ENCODE measurements at places on chromosomes 5 and 9.

- DNase-seq, result no peak
Measured at GRCh38 chr5:94310833-94311232, 307.6 kb downstream of the KIAA0825 start.

DNA sequence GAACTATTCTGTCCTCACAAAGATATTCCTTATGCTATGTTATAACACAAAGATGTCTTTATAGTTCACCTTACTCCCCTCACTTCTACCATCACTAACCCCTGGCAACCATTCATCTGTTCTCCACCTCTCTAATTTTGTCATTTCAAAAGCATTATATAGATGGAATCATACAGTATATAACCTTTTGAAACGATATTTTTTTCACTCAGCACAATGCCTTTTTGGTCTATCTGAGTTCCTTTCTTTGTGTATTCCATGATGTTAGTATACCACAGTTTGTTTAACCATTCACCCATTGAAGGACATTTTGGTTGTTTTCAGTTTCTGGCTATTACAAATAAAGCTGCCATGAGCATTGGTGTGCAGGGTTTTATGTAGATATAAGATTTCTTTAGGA is 35.8 kb upstream of the STOM start:
- no peak for DNase-seq

GRCh38 chr5:146249801-146250200 is 46.4 kb downstream of the RBM27 start:
- no peak for DNase-seq

DNA sequence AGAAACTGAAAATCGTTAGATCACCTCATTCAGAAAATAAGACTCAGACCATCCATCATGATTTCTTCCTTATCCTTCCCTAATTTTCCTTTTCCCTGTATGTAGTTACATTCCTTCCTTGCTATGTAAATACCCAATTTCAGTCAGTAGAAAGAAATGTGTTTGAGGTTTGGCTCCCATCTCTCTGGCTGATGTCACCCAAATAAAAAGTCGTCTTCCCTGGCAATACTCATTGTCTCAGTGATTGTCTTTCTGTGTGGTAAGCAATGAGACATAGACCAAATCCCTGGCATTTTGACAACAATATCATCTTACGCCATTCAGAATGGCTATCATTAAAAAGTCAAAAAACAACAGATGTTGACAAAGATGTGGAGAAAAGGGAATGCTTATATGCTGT is 303.9 kb upstream of the EDIL3 start:
- DNase-seq, result no peak

DNA sequence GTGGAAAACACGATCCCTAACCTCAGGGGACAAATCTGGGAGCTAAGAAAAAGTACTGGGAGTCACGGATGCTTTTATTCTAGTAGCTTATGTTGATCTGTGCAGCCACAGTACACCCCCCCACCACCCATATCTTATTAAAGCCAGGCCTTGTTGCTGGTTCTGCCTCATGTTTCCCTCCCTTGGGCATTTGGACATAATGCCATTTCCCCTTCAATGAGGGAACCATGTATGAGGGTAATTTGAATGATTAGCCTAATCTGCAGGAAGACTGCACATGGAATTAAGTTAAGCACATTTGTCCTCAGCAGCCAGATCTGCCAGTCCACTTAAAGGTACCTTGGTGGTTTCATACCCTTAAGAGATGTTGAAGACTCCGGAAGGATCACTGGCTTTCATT is 102.0 kb downstream of the ARHGAP26 start:
- no peak for DNase-seq

GRCh38 chr5:158286827-158287226 is 427.9 kb upstream of the CLINT1 start:
- no peak for DNase-seq

DNA sequence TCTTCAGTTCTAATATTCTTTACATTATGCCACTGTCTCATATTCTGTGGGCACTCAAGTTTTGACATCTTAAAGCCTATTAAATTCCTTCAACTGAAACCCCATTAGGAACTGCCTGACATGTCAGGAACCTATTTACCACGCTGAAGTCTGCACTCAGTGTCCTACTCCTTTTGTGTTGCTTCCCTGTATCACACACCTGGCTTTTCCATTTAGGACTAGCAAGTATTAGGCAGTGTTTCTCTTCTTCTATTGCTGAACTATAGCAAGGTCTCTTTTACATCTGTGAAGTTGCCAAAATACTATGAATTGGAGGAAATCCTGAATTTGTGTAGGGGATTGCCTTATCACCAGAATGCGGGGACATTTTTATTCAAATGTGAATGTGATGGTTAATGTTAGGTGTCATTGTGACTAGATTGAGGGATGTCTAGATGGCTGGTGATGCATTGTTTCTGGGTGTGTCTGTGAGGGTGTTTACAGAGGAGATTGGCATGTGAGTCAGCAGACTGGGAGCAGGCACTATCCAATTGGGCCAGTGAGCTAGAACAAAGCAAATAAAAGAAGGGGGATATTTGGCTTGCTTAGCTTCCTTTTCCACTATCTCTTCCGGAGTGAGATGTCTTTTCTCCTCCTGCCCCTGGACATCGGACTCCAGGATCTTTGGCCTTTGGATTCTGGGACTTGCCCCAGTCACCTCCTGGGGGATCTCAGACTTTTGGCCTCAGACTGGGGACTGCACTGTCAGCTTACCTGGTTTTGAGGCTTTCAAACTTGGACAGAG is 21.2 kb upstream of the VCAN start:
- DNase-seq, result no peak

GRCh38 chr5:139912804-139913203 is 117.2 kb downstream of the PSD2 start:
- DNase-seq, result no peak

DNA sequence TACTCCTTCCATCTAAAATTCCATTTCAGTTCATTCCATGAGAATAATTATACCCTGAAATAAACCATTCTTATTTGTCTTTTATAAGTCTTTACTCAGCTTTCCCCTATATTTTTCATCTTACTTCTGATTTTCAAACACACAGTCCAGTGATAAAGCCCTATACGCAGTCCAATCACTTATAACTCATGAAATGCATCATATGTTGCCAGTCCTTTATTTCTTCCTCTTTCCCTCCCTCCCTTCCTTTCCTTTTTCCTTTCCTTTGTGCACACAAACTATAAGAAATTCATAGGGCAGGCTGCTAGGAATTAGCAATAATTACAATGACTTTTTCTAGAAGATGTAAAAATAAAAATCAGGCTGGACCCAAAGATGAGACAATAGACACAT is 58.8 kb upstream of the RPS23 start:
- DNase-seq, result no peak

DNA sequence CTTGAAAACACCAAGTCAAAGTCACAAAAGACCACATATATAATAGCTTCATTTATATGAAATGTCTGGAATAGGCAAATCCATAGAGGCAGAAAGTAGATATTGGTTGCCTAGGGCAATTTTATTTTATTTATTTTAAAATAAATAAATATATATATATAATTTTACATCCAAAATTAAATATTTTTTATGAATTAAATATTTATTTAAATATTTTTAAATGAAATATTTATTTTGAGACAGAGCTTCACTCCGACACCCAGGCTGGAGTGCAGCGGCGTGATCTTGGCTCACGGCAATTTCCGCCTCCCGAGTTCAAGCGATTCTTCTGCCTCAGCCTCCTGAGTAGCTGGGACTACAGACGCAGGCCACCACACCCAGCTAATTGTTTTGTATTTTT is 58.9 kb upstream of the ATG10 start:
- no peak for DNase-seq

GRCh38 chr9:89417832-89418473 is 80.0 kb downstream of the SEMA4D start:
- no peak for DNase-seq

DNA sequence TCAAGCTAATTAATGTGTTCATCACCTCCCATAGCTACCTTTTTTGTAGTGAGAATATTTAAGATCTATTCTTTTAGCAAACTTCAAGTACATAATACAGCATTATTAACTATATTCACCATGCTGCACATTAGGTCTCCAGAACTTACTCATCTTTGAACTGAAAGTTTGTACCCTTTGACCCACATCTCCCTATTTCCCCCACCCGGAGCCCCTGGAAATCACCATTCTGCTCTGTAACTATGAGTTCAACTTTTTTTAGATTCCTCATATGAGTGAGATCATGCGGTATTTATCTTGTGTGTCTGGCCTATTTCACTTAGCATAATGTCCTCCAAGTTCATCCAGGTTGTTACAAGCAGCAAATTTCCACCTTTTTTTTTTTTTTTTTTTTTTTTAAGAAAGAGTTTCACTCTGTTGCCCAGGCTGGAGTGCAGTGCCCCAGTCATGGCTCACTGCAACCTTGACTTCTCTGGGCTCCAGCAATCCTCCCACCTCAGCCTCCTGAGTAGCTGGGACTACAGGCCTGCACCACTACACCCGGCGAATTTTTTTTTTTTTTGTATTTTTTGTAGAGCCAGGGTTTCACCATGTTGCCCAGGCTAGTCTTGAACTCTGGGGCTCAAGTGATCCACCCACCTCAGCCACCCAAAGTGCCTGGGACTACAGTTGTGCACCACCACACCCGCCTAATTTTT is 100.4 kb upstream of the SAP30L start:
- DNase-seq, result no peak

DNA sequence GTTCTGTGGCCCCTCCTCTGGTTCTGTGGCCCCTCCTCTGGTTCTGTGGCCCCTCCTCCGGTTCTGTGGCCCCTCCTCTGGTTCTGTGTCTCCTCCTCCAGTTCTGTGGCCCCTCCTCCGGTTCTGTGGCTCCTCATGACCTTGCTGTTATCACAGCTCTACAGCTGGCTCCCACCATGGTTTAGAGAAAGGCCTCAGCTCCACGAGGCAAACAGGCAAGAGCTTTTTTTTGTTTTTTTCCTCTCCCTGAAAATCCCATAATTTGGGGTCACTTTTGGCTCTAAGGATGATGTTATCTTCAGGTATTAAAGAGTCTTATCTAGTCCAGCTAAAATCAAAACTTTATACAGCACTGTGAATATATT is 31.8 kb downstream of the C5orf15 start:
- no peak for DNase-seq

DNA sequence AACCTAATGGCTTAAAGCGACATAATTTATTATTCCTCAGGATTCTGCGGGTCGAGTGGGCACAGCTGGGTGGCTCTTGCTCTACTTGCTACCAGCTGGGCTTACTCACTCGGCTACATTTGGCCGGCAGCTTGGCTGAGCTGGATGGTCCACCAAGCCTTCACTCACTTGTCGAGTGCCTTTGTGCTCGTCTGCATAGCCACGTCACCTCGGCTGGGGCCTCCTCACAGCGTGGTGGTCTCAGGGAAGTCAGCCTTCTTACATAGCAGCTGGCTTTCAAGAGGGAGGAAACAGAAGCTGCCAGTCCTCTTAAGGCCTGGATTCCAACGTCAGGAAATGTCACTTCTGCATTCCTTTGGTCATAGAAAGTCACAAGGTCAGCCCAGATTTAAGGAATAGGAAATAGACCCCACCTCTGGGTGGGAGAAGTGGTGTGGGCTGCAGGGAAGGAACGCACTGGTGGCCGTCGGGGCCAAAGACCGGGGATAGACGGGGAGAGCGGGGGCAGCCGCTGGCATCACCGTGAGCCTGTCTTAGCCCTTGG is 75.1 kb upstream of the RUFY1 start:
- peak; percentile 64 for DNase-seq

- DNase-seq, result no peak
Measured at GRCh38 chr9:83154087-83154736, 91.3 kb upstream of the RASEF start.

GRCh38 chr9:89874351-89875321 is 269.8 kb downstream of the GADD45G start:
- no peak for DNase-seq

DNA sequence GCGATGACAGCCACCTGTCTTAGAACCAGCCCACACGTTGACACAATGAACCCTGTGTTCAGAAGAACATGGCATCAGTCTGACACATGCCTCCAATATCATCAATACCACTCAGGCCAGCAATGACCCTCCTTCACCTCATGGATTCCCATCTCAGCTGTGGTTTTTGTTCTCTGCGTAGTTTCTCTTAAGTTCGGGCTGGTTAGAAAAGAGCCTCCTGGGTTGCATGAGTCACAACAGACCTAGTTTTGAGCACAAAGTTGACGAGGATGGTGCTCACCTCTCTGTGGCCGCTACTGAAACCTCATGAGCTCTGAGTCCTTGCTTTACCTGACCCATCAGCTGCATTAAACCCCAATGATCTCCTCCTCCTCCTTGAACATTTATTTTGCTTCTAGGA is 299.9 kb downstream of the SPOCK1 start:
- DNase-seq, result no peak

DNA sequence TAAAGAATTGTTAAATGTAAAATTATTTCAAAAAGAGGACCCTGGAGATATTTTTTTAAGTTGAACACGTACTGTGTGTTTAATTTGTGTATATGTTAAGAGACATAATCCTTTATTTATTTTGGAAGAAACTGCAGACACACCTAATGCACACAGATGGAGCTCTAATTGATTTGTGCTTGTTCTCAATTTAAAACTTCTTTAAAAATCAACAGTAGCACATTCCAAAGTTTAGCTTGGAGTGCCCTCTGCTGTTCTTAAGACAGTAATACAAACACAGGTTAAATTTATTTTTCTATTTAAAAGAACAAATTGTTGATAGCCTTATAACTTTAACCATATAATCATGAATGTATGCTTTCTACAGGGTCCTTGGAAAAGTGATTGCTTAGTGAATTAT is 277.6 kb upstream of the ADAMTS16 start:
- DNase-seq, result no peak

DNA sequence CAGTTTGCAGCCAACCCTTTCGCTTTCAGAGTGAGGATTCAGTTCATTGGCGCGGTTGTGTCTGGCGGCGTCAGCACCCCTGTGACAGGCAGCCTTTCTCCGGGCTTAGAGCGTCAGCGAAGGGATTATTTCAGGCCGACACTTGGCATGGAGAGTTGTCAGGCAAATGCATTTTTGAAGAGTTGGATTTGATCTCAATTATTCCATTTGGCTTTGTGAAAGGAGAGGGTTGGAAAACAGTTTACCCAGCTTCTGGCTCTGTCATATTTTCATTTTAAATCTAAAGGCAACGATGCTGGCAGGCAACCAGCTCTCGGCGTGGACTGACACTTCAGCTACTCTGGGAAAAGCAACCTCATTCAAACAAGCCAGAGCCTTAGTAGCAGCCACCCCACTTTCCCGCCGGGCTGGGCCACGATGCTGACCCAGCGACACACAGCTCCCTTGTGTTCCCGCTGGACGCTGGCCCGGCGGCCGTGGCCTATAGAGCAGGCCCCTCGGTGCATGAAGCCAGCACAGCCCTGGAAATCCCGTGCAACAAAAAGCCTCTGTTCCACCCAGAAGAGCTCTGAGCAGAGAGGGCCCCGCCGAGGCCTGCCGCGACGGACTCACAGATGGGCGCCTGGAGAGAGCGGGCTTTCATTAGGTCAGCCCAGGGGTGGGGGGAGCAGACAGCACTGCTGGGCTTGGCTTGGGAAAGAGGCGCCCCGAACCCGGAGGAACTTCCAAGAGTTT is 28.9 kb upstream of the LPCAT1 start:
- no peak for DNase-seq

GRCh38 chr9:14941501-14942405 is 31.5 kb upstream of the FREM1 start:
- no peak for DNase-seq

- no peak for DNase-seq
Measured at GRCh38 chr9:106675780-106676179, 187.2 kb upstream of the ZNF462 start.

- no peak for DNase-seq
Measured at GRCh38 chr5:29547236-29547865, 1646.1 kb upstream of the CDH6 start.

Data from renal cortex interstitium (tissue), 15 donors.